ENCODE measurements at places on chromosomes 1 and 21.

GRCh38 chr1:2315674-2316450 is 75.5 kb downstream of the MORN1 start:
- DNase-seq: no peak

DNA sequence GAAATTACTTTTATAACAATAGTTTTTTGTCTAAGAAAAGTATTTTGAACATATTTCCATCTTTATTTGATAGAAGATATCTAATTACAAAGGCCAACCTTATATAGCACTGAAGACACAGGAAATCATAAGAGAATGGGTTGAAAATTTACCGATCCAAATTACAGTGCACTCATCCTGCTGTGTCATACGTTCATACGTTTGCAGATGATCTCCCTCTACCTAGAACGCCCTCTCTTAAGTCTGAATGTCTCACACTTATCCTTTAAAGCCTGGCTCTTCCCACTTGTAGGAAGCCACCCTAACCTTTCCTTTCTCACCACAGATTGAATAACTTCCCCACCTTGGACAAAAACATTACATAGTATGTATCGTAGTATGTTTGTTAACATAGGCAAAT is 9.3 kb downstream of the ASH1L start:
- no peak for DNase-seq

DNA sequence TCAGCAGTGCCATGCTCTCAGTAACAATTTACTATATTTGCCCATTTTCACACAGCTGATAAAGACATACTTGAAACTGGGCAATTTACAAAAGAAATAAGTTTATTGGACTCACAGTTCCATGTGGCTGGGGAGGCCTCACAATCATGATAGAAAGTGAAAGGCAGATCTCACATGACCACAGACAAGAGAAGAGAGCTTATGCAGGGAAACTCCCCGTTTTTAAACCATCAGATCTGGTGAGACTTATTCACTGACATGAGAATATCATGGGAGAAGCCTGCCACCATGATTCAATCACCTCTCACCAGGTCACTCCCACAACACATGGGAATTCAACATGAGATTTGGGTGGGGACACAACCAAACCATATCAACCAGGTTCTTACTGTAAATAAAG is 112.1 kb upstream of the C1orf87 start:
- no peak for DNase-seq

- DNase-seq: no peak
Observed at GRCh38 chr1:92486251-92487077, at the start of gene GFI1. Gene GFI1, minus strand, starts transcription at chr1:92486925. Its CDS starts 3,438 bp downstream, at chr1:92483487.

DNA sequence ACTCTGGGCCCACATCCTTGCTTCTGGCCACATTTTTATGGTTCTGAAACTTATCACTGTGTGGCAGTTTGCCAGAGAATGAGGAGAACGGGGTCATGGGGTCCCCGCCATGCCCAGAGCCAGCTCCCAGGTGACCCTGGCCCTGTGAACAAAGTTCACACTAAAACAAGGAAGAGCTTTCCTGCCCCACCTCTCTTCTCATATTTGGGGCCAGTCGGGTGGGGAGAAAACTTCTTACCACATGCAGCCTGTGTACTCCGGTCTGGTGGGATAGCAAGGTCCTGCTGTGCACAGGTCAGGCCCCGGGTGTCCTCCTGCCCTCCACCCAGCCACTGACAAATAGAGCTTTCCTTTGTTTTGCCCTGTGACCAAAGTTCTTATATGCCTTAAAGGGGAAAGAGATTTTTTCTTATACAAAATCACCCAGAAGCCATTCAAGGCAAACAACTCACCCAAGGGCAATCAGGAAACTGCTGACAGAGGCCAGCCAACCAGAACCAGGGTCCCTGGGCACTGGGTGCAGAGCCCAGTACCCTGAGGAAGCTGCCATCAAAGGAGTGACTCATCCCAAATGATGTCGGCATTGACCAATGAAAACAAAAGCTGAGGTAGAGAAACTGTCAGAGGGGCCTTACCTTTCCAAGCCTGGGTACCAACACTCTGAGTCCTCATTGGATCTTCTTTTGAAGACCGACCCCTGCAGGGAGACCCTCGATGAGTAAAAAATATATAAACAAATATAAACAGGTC is 53.6 kb downstream of the OLIG1 start:
- no peak for DNase-seq

GRCh38 chr1:232273011-232273410 is 356.9 kb downstream of the SIPA1L2 start:
- no peak for DNase-seq

- DNase-seq: no peak
Observed at GRCh38 chr1:48207131-48207530, 15.4 kb upstream of the SLC5A9 start.

DNA sequence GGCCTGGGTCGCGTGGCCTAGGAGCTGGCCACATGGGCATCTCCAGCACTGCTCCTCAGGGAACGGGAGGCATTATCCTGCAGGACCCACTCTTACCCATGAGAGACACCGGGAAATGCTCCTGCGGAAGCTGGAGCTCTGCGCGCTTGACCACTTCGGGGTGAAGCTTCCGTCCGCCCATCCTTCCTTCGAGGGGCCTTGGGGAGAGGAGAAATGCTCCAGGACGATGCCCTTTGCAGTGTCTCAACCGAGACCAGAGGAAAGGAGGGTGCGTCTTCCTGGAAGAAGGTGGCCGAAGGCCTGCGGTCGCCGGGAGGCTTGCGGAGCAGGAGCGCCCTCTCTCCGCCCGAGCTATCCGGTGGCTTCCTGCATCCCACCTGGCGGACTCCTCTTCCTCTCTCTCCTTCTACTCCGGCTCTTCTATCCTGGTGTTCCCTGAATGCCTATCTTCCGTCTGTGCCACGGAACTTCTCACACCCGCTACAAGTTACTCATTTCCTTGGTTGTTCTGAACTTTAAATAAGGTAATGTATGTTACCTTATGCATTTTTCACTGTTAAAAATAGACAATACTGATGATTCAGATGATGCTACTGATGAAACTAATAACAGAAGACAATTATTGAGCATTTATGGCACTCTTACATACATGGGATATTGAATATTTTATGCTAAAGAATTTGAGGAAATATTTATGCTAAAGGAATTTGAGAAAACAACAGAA is 91.4 kb downstream of the PRKAB2 start:
- no peak for DNase-seq

DNA sequence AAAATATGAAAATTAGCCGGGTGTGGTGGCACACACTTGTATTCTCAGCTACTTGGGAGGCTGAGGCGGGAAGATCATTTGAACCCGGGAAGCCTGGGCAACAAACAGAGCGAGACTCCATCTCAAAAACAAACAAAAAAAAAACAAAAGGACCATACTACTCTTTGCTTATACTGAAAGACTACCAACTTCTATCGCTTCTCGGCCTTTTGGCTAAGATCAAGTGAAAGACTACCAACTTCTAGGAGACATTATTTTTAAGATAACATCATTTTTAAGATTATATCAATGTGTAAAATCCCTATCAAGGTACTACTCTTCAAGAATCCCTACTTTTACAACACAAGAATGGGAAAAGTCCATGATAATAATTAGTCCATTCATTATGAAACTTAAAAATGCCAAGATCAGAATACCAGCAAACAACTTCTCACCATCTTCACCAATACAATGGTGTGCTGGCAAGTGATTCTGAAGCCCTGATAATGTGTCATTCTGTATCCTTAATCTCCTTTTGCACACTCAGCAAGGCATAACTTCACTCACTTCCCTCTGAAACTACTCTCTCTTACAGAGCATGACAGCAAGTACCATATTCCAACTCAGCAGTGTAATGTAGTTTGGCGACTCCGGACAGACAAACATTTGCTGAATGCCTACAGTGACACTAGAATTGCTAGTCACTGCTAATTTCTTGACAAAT is 1.7 kb downstream of the PTP4A2 start:
- DNase-seq: no peak

GRCh38 chr1:85576642-85577418 is 3.7 kb upstream of the CCN1 start:
- DNase-seq: peak; percentile 39

- no peak for DNase-seq
Observed at GRCh38 chr1:41639332-41639936, 155.0 kb upstream of the EDN2 start.

- DNase-seq: peak; percentile 35
Observed at GRCh38 chr1:93304716-93305138, 41.0 kb upstream of the DR1 start.

- no peak for DNase-seq
Observed at GRCh38 chr1:92786111-92786901, 1.4 kb upstream of the EVI5 start.

DNA sequence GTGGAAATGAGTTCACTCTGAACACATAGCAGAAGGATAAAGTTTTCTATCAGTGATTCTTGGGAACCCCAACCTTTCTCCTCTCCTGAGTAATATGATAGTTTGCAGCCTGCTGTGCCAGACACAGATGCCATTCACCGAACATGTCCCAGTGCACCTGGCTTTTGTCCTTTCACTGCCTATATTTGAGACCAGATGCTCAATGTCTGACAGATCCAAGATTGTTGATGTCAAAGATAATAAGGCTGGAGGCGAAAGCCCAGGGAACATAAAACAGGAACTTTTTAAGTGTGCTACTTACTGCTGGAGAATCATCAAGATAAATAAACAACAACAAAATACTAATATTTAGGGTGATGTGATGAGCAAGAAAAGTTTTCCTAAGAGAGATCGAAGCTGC is 139.3 kb downstream of the TIAM1 start:
- peak; percentile 22 for DNase-seq

GRCh38 chr1:100299521-100300222 is 33.7 kb downstream of the RTCA start:
- no peak for DNase-seq

DNA sequence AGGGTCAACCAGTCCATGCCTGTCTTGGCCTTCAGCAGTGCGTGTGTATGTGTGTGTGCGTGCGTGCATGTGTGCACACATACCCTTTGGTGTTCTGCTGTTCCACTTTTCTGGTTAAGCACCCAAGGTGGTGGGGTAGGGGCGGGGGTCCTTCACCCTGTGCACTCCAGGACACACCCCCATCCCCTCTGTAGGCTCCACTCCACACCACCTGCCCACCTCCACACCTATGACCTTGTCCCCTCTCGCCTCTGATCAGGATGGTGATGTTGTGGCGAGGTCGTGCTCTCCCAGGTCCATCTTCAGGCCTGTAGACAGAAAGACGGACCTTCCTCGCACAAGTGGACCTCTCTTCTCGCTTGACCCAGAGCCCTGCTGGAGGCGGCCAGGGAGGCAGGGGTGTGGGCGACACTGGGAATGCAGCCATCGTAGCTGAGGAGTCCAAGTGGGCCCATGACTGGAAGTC is 44.6 kb downstream of the WDR4 start:
- DNase-seq: no peak

- DNase-seq: no peak
Observed at GRCh38 chr1:202590975-202591411, 119.3 kb downstream of the SYT2 start.

GRCh38 chr1:210239349-210240111 is 6.9 kb downstream of the SERTAD4 start:
- no peak for DNase-seq

DNA sequence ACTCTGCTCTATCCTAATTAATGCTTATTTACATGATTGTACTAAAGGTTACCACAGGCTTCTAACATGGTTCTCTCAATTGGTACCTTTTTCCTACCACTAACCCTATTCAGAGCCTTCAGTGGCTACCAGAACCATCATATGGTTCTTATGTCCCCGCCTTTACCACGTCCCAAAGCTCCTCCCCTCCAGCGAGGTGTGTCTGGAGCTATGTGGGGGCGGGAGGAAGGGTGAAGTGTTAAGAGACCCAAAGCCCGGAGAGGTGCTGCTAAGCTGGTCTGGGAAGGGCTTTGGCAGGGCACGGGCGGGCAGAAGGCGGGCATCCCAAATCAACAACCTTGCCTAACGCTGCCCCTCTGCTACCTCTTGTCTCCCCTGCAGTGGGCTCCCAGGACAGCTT is 10.0 kb downstream of the SPATA46 start:
- no peak for DNase-seq

GRCh38 chr21:46218906-46219590 is 9.5 kb downstream of the LSS start:
- no peak for DNase-seq

- DNase-seq: no peak
Observed at GRCh38 chr1:113901191-113901590, 3.4 kb downstream of the AP4B1 start.

DNA sequence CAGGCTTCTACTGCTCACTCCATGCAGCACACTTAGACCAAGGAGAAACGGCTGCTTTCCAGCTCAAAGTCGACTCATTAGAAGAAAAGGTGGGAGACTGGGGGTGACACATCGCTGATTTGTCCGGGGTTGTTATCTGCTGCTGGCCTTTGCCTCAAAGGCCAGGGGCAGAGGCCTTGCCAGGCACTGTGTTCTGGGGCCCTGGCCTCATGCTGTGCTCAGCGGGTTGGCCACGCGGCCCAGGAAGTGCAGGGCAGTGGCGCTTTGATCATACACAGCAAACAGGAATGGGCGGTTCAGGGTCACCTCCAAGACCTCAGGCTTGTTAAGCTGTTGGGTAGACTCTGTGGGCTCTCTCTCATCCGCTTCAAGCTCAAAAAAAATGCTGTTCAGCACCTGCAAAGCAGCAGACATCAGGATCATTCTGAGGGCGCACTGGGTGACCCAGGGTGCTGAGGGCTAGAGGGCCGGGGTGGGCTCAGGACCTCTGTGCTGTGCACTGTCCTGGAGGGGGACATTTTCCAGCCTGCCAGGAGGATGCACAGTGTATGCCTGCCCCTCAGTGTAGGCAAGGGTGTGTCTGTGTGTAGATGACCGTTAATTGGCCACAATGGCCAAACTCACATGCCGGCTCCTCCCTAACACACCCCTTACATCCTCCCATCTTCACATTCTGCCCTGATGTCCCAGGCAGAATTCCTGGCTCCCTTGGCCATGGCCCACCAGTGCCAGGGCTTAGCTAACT is 10.8 kb downstream of the AGT start:
- DNase-seq: no peak

DNA sequence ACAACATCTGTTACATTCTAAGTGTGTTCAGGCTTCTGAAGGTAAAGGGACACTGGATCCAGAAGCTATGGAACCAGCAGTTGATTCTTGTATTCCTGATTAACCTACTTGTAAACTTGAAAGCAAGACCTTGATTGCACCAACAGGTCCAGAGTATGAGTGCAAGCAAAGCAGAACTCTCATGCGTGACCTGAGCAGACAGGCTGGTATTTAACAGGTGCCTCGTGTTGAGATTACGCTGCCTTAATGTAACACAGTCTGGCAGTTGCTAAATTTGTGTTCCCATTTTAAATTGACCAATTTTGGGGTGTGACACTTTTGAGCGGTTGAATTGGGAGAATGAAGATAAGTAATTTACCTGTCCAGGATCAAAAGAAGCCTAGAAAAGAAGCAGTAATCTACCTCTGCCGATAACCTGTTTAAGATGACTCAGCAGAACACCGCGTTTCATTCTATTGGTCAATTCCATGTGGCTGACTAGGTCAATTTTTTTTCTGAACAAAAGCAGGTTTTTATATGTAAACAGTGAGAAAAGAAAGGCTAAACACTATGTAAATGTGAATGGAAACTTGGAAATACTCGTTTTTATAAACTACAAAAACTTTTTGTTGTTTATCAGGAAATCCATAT is 147.6 kb downstream of the DYRK1A start:
- no peak for DNase-seq

- no peak for DNase-seq
Observed at GRCh38 chr21:36126621-36127110, 8.2 kb upstream of the CBR3 start.
